ENCODE measurements at places on chromosomes 2 and 18.
A peak's percentile ranks its signal among the peaks of the same experiment; 100 is the strongest.

- peak; percentile 42 for DNase-seq
Measured at GRCh38 chr18:57859314-57859713, 56.2 kb upstream of the ATP8B1 start.

- DNase-seq = no peak
Measured at GRCh38 chr2:51165534-51166260, 133.8 kb upstream of the NRXN1 start.

DNA sequence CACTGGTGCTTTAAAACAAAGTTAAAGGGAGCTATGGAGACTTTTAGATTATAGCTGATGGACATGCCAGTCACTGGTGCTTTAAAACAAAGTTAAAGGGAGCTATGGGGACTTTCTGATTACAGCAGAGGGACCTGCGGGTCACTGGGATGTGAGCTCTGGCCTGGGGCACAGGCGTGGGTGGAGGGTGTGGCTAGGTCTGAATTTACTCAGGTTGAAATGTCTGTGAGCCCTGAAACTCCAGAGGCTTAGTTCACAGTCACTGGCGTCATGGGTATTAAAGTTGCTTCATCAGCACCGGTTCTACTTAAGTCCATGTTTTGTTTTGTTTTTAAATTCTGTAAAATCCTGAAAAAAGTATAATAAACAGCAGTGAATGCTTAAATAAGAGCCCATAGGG is 49.0 kb upstream of the TMEM18 start:
- DNase-seq = peak; percentile 15

DNA sequence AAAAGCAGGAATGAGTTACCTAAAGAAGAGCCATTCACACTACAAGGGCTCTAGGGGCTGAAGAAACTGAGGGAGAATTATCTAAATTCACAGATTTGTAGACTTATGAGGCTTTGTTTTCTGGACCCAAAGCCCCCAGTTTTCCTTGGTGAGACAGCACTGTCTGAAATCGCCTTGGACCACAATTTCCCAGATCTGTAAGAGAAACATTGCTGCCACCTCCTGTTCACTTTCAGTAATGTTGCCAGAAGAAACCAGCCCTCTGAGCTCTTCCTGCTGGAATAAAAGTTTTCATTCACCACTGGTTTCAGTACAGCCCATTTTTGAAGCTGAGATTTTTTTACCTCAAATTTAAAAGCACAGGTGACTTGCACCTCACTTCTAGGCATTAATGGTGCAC is 169.2 kb downstream of the CDH20 start:
- DNase-seq = peak; percentile 25

GRCh38 chr2:73947412-73948018 is 20.8 kb downstream of the DGUOK start:
- no peak for DNase-seq

DNA sequence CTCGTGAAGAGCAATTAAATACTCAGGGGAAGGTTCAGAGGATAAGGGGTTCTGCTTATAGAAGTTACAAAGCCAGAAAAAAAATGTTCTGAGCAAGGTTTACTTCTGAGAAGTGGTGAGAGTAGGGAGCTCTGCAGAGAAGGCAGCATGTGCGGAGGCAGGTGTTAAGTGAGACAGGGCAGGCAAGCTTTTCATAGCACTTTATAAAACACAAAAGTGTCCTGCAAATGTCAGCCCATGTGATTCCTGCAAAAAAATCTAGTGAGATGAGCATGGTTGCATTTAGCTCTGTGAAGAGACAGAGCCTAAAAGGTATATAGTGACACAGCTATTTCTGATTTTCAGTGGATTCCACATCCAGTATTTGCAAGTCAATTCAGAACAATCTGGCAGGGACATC is 223.8 kb upstream of the SYT4 start:
- DNase-seq = no peak

DNA sequence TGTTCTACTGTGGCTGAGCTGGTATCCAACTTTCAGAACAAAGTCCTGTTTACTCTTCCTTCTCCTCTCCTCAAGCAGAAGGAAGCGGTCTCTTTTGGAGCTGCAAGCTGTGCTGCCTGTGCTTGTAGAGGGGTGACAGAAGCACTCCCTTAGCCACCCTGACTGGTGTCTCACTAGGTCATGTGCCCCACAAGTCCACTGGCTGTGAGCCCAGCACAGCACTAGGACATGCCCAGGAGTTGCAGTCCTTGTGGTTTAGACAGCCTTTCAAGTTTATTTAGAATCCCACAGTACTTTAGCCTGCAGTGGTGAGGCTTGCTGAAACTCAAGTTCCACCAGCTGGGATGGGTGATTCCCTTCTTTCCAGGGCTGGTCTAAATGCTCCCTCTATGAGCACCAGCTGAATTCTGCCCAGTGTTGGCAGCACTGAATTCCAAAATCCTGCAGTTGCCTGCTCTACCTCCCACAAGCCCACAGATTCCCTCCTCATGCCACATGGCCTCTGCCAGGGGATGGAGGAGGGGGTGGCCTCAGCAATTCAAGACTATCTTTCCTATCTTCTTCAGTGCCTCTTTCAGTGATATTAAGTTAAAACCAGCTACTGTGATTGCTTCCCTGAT is 61.2 kb downstream of the CCDC85A start:
- no peak for DNase-seq

- no peak for DNase-seq
Measured at GRCh38 chr2:125560855-125561254, 1095.1 kb upstream of the GYPC start.

GRCh38 chr2:159272156-159272555 is 14.3 kb downstream of the WDSUB1 start:
- DNase-seq = no peak
